ENCODE measurements at places on chromosomes 1 and 21. TPM values are rescaled to one million over a fixed set of nuclear protein-coding genes. Genes with fewer than 3 reads are reported as not detected.

The LIPI gene
- not detected for total RNA-seq

The CD164L2 gene
- total RNA-seq, result 1.1 TPM

The ANKRD65 gene
- total RNA-seq, result 7.9 TPM

The FAM72A gene
- not detected for total RNA-seq

The CLEC20A gene
- not detected for total RNA-seq

The ODF2L gene
- total RNA-seq, result 13.4 TPM

The SYT6 gene
- total RNA-seq, result not detected

The PMVK gene
- total RNA-seq, result 24.6 TPM

The DMRTA2 gene
- 4.2 TPM for total RNA-seq

The LGALS8 gene
- 49.2 TPM for total RNA-seq

The ITLN2 gene
- not detected for total RNA-seq

The GUCA2B gene
- total RNA-seq, result not detected

The LCA5L gene
- 3.2 TPM for total RNA-seq

The KLF17 gene
- total RNA-seq, result not detected

The NCAM2 gene
- total RNA-seq, result 0.26 TPM

The HPDL gene
- total RNA-seq, result 0.53 TPM

The PRKAA2 gene
- total RNA-seq, result 2.1 TPM

The CFHR4 gene
- total RNA-seq, result not detected

The CBS gene
- 96.9 TPM for total RNA-seq

The SPRR2B gene
- not detected for total RNA-seq

The AVPR1B gene
- total RNA-seq, result not detected

The ITLN1 gene
- not detected for total RNA-seq

The DIRAS3 gene
- total RNA-seq, result 0.13 TPM

The OLFML3 gene
- total RNA-seq, result 0.13 TPM

The AK4 gene
- total RNA-seq, result 52.9 TPM

The SLC35F3 gene
- 0.79 TPM for total RNA-seq

The AMY1B gene
- total RNA-seq, result not detected

The ZBTB8A gene
- 6.8 TPM for total RNA-seq

The FCGR3A gene
- total RNA-seq, result not detected

The CELF3 gene
- not detected for total RNA-seq

Data from bronchial epithelial cell (primary cell).